ENCODE measurements at places on chromosomes 4 and X.

DNA sequence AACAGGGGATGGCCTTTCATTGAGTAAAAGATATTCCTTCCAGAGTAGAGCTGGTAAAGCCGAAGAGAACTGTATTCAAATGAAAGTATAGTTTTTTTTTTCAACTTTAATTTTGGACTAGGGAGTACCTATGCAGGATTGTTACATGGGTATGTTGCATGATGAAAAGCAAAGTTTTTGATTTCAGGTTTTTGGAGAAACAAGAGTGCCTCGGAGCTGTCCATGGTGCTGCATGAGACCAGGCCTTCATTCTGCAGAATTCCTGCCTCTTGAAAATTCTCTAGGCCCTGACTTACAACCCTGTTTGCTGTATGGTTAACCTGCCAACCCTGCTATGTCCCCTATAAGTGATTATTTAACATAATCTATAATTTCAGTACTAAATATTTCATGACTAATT lies 1065.7 kb upstream of the FTHL17 start:
- peak; percentile 18 for DNase-seq

DNA sequence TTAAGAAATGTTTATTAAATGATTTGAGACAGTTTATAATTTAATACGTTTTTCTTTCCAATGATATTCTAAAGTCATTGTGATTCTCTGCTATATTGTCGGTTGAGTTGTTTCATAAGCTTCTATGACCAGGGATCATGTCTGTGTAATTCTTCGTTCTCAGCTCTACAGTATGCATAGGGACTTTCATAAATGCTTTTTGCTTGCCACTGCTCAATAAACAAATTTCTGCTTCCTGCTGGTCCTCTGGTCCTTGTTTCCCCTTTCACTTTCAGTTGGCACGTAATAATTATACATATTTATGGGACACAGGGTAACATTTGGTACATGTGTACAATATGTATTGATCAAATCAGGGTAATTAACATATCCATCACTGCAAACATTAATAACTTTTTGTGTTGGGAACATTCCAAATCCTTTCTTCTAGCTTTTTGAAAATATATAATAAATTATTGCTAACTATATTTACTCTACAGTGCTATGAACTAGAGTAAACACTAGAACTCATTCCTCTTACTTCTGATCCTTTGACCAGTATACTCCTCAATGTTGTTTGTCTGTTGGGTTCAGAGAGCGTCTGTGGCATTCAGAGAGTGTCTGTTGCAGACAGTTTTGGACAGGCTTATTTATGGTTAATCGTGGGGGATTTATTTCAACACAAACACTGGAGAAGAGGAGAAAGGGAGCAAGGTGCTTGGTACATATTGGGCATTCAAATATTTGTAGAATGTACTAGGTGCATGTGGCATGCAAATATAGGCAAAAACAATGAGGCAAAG lies 68.3 kb upstream of the SPANXB1 start:
- DNase-seq = no peak

- DNase-seq = no peak
These were observed 12.3 kb upstream of the TIGD2 start for GRCh38 chr4:89099034-89099433.

GRCh38 chrX:49273181-49273727 lies 3.7 kb downstream of the PPP1R3F start:
- no peak for DNase-seq

GRCh38 chr4:38050560-38051350 lies 90.6 kb downstream of the PTTG2 start:
- peak; percentile 27 for DNase-seq

DNA sequence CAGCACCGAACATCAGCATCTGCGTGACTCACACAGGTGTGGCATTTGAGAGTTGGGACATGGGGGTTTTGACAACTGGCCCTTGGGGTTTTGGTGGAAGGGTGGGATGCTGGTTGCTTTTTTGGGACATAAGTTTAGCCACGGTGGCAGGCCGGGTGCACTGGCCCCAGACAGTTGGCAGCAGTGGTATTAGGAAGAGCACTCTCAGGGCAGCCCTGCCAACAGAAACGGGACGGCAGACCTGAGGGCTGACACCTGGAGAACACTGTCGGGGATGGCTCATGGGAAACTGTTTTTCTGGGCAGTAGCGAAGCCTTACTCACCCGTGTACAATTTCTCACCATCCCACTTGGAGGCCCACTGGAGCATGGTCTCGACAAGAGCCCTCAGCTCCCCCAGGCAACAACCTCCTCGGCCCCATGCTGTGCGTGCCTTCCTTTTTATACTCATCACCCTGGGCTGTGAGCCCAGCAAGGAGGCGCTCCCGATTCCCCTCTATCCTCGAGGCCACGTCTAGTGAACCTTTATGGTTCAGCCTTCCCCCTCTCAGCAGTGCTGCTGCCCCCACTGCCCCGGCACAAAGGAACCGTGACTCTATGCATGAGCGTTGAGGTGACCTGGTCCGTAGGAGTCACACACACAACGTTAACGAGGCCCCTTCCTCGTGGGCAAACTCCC lies 30.6 kb downstream of the WDR1 start:
- DNase-seq = no peak

- no peak for DNase-seq
These were observed 229.2 kb upstream of the INTU start for GRCh38 chr4:127403471-127404084.

GRCh38 chr4:7360806-7361205 lies 73.9 kb downstream of the PSAPL1 start:
- DNase-seq = no peak

DNA sequence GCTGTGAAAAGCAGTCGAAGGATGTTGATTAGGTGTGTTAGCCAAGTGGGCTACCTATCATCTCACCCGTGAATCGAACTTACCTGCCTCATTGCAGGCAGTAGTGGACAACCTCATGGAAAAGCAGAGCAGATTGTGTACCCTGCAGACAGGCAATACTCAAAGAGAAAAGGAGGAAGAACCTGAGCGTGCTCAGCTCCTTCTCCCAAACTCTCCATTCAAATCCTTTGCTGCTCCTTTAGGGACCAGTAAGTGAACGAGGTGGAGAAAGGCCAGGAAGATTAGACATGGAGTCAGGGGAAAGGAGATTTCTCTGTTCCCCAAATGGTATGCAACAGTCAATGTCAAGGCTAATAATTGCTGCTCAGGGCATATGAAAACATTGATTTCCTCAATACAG lies 45.2 kb upstream of the ELF2 start:
- no peak for DNase-seq

- no peak for DNase-seq
These were observed 940.9 kb downstream of the FSTL5 start for GRCh38 chr4:161222889-161223288.

DNA sequence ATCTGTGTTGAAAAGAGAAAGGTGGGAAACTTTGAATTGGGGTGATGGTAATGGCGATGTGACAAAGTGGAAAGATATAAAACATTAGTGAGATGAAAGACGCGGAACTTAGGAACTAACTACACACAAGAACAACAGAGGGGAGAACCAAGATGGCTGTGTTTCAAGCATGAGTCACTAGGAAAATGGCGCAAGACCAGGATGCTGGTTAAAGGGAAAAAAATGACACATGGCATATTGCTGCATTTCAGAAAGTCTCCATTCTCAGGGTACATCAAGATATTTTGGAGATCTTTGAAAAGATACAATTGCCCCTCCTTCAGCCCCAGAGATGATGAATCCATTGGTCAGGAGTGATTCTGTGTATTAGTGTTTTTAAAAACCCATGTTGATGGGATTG lies 164.4 kb downstream of the FBXO8 start:
- DNase-seq = no peak

DNA sequence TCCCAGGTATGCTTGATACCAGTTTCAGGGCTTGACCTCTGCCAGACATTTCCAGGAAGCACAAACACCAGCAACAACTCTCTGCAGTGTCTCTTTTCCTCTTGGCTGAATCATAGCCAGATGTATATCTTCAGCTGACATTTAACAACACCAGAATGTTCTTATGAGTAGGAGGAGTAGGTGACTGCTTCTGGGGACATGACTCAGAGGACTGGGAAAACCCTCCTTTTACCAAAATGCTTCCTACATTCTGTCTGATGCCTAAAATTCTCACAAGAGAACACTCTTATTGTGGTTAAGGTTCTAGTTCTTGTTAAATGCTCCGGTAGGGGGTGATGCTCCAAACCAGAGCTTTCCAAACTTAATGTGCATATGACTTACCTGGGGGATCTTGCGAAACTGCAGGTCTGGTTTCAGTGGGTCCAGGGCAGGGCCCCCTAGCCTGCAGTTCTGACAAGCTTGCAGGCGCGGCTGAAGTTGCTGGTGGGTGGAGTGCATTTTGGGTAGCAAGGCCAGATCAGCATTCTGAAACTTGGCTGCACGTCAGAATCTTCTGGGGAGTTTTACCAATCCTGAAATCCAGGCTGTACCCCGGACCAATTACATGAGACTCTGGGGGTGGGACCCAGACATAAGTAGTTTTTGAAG lies 329.3 kb upstream of the RPS6KA3 start:
- DNase-seq = peak; percentile 49

GRCh38 chr4:165971933-165972332 lies 98.9 kb downstream of the TLL1 start:
- no peak for DNase-seq

- no peak for DNase-seq
These were observed 59.8 kb downstream of the PACRGL start for GRCh38 chr4:20760053-20760452.

DNA sequence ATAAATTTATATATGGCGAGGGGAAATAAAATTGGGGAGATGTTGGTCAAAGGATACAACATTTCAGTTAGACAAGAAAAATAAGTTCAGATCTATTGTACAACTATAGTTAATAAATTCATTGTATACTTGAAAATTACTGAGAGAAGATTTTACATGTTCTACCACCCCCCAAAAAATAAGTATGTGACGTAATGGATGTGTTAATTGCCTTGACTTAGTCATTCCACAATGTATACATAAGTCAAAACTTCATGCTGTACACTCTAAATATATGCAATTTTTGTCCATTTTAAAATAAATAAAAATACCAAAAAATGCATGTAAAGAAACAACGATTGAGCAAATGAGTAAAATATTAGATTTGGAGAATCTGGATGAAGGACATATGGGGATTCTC lies 1.8 kb downstream of the USP11 start:
- DNase-seq = no peak

- DNase-seq = no peak
These were observed 29.7 kb downstream of the F9 start for GRCh38 chrX:139560221-139560620.

GRCh38 chr4:150280081-150280895 lies 202.0 kb downstream of the DCLK2 start:
- peak; percentile 55 for DNase-seq

DNA sequence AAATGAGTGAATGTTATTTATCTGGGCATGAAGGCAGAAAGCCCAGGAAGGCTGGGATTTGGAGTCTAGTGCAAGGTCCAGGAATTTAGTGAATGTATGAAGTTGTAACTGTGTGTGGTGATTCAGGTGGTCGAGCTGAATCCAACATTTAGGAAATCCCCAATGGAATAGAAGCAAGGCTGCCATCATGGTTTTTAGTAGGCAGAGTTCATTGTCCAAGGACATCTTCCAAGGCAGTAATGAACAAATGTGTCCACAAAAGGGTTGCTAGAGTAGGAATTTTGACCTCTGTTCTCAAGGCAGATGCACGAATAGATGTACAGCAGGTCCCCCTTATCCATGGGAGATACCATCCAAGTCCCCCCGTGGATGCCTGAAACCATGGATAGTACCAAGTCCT lies 42.9 kb upstream of the ACSL1 start:
- DNase-seq = no peak

- peak; percentile 28 for DNase-seq
These were observed 98.7 kb downstream of the KDM6A start for GRCh38 chrX:44971674-44972073.

- no peak for DNase-seq
These were observed 26.5 kb upstream of the CYBB start for GRCh38 chrX:37753384-37753783.
